Fibroblast of the aortic adventitia (primary cell): ENCODE measurements at places on chromosomes 2 and 18.

DNA sequence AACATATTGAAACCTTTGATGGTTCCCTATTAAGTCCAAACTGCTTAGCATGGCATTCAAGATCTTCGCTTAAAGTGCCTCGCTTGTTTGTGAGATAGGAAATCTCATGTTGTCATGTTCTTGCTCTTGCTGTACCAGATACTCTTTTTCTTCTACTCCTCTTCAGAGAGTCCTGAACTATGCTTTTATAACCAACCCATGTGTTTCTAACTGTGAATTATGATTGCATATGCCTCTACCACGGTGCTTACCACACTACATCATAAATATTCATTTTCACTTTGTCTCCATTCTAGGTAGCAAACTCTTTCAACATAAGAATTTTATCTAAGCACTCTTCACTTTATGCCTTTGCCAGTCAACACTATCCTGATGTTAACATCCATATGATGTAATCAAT is 23.6 kb downstream of the STAT4 start:
- DNase-seq: no peak

DNA sequence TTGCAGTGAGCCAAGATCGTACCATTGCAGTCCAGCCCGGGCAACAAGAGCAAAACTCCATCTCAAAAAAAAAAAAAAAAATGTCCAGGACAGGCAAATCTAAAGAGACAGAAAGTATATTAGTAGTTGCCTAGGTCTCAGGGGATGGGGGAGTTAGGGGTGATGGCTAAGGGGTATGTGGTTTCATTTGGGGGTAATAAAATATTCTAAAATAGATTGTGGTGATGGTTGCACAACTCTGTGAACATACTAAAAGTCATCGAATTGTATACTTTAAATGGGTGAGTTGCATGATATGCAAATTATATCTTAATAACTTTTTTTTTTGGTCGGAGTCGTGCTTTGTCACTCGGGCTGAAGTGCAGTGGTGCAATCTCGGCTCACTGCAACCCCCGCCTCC is 34.2 kb upstream of the ACTR2 start:
- DNase-seq: no peak

- no peak for DNase-seq
Measured at GRCh38 chr2:85235281-85235680, 92.5 kb downstream of the TGOLN2 start.

DNA sequence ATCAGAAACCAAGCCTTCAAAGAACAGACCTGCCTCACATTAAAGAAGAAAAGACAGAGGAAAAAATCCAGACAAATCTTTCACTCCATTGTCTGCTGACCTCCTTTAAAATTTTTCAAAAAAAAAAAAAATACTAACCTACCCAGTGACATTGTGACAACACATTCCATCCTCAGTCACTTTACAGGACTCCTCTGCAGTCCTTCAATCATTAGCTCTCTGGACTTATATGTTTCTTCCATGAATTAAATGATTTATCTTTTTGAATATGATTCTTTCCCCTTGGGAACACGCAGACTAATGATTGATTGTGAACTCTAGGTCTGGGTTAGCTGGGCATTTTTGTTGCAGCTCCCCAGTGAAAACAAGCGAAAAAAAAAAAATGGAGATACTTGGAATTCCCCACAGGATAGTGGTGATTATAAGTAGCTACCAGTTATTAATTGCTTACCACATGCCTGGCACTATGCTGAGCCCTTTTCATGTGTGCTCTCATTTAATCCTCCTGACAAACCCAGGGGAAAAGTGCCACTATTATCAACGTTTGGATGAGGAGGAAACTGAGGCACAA is 261.3 kb upstream of the NCKAP5 start:
- DNase-seq: no peak

DNA sequence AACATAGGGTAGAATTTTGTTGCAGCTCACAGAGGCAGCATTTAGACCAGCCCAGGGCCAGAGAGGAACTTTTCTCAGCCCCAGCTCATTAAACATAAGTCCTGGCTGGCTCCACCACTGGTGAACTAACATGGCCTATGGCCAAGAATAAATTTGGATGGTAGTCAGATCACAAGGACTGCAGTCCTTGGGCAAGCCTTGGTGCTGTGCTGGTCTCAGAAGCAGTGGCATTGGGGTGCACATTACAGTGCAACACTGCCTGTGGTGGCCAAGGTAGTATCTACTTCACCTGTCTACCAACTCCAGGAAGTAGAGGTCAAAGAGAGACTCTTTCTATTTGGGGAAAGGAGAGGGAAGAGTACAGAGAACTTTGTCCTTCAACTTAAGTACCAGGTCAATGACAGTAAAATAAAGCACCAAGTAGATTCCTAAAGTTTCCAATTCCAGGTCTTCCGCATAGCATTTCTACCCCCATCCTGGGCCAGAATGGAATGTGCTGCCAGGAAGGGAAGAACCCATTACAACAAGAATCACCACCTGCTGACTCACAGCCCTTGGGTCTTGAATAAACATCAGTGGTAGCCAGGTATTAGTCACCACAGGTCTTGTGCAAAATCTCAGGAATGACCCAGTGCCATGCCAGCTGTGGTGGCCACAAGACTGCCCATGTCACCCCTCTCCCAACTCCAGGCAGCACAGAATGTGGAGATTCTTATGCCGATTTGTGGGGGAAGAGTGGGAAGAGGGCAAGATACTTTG is 155.4 kb upstream of the FSIP2 start:
- peak; percentile 9 for DNase-seq

- no peak for DNase-seq
Measured at GRCh38 chr2:190320696-190321095, 1.1 kb upstream of the HIBCH start.

DNA sequence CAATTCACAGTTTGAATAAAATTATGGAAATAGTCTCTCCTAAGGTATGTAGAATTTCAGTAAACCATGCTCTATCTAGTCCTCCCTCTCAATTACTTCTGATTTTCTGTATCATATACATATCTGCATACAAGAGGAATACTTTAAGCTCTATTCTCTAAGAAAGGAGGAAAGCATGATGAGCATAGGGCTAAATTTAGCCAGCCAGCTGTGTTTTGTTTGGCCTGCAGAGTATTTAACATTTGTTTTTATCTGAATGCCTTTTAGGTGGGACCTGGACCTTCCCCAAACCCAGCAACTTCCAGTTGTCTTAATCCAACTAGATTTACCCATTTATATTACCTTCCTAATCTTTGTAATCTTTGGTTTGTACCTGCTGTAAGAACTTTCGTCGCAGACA is 42.2 kb upstream of the FAM117B start:
- DNase-seq: peak; percentile 46

DNA sequence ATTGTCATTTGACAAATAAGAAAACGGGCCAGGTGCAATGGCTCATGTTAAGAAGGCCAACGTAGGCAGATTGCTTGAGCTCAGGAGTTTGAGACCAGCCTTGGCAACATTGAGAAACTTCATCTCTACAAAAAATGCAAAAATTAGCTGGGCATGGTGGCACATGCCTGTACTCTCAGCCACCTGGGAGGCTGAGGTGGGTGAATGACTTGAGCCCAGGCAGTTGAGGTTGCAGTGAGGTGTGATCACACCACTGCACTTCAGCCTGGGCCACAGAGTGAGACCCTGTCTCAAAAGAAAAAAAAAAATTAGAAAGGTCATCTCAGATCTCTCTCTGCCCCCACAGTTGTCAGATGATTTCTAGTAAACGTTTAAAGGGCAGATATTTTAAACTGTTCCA is 4.4 kb downstream of the SESTD1 start:
- DNase-seq: no peak

DNA sequence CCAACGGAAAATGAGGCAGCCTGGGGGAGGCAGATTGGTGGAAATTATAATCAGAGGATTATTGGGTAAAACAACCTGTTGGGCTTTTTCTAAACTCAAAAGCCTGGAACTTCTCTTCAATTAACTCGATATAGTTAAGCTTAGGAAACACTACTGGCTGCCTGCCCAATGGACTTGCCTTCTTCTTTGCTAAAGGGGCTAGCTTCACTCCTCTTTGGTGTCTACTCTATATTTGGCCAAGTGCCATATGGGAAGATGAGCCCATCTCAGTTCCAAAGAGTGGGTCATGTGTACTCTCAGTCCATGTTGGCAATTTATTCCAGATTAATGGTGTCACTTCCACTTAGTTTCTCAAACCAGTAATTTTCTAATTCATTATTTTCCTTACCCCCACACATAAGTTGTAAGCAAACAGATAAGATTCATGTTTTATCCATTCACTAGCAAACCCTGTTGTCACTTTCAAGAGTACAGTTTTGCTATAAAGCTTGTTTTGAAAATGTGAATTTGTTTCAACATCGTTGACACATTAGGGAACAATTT is 34.3 kb downstream of the DARS1 start:
- no peak for DNase-seq

DNA sequence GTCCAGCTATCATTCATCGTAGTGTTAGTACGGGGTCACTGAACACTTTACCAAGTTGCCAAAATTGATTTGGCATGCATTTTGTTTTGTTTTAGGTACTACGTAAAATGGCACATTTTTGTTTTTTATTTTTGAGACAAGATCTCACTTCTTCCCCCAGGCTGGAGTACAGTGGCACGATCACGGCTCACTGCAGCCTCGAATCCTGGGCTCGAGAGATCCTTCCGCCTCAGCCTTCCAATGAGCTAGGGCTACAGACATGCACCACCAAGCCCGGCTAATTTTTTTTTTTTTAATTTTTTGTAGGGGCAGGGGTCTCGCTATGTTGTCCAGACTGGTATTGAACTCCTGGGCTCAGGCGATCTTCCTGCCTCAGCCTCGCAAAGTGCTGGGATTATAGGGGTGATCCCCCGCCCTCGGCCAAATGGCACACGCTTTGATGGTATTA is 786 bp downstream of the TAF1B start:
- peak; percentile 53 for DNase-seq

- no peak for DNase-seq
Measured at GRCh38 chr18:5626130-5626880, 82.5 kb upstream of the EPB41L3 start.

- DNase-seq: no peak
Measured at GRCh38 chr2:144834363-144834762, 314.4 kb upstream of the ZEB2 start.

- peak; percentile 48 for DNase-seq
Measured at GRCh38 chr2:160651416-160652200, 158.0 kb upstream of the RBMS1 start.

DNA sequence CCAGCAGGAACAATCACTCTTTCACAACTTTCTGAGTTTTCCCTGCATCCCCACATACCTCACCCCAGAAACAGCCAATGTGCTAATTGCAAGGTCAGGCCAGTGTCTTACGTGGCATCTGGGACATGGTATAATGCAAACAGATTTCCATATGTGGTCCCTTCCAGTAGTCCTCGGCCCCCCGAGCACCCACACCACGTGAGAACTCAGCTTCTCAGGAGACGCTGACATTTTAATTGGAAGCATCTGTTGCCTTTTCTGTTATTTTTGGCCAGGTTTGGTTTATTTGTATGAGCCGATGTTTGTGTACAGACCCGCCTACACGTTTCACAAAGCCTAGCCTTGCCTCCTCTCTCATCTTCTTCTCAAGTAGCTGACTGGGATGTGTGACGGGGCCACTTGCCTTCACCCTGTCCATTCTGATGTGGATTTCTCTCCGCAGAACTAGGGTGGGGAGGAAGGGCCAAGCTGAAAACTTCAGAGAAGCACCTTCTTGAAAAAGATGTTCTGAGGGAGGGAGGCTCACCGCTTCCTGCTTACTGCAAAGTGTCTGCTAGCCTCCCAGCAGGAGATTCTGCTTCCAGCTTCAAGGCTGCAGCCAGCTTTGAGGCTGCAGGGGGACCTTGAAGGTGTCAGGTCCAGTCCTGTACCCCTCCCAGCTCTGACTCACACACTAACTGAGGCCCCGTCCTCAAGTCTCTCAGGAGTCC is 109.6 kb upstream of the SLC14A2 start:
- DNase-seq: no peak

- DNase-seq: peak; percentile 35
Measured at GRCh38 chr18:21831413-21831831, 90.8 kb downstream of the MIB1 start.

DNA sequence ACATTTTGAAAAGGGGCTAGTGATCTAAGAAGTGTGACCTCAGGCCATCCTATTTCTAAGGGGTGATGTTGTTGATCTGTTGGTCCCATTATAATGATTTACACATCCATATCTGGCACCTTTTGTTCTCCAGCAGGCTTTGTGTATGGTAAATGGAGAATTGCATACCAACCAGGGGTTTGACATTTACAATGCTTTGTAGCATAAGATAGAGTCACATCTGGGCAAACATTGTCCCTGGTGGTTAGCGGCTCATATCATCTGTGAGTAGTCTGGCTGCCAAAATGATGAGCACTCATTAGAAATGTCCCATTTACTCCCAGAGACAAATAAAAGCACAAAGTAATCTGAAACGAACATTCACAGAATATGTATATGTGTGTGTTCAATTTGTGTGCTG is 1775.5 kb upstream of the CELF4 start:
- no peak for DNase-seq

GRCh38 chr2:69310111-69311023 is 76.7 kb downstream of the GFPT1 start:
- no peak for DNase-seq

GRCh38 chr2:207960090-207960489 is 65.2 kb downstream of the PLEKHM3 start:
- no peak for DNase-seq

GRCh38 chr2:211114826-211115455 is 558.5 kb downstream of the CPS1 start:
- DNase-seq: peak; percentile 72

- peak; percentile 63 for DNase-seq
Measured at GRCh38 chr18:13500869-13501542, 225.4 kb downstream of the FAM210A start.

- DNase-seq: peak; percentile 92
Measured at GRCh38 chr2:165161510-165161909, 42.3 kb downstream of the SCN3A start.

- DNase-seq: no peak
Measured at GRCh38 chr2:43749583-43749982, 24.3 kb upstream of the DYNC2LI1 start.

DNA sequence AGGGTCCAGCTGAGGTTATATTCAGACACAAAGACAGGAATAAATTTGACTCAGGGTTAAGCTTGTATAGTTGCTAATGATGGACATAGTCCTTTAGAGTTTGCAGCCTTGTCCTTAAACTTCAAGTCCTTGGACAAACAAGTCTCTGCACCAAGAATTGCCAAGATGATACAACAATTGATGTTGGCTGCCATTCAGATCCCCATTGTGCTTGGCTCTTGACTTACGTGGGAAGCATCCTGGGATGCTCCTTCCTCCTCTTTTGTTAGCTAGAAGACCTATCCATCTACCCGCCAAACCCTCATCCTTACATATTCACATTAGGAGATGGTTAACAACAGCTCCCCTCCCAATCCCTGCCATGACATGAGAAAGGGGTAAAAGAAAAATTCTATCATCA is 115.6 kb downstream of the RDH14 start:
- DNase-seq: peak; percentile 73

DNA sequence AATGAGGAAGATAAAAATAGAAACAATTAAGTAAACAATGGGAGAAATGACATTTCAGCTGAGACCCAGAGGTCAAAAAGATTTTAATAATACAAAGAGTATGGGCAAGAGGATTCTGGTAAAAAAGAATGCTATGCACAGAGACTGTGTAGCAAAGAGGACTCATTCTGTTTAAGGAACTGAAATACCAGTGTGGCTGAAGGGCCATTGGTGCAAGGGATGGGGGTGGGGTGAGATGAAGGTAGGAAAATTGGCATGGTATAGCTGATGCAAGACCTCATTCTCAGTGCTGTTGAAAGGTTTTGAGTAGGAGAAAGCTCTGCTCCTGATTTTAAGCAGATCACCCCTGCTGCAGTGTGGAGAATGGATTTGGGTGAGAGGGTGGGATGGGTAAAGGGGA is 10.8 kb downstream of the GALNT1 start:
- no peak for DNase-seq
